ENCODE measurements at places on chromosomes 12 and 14.

DNA sequence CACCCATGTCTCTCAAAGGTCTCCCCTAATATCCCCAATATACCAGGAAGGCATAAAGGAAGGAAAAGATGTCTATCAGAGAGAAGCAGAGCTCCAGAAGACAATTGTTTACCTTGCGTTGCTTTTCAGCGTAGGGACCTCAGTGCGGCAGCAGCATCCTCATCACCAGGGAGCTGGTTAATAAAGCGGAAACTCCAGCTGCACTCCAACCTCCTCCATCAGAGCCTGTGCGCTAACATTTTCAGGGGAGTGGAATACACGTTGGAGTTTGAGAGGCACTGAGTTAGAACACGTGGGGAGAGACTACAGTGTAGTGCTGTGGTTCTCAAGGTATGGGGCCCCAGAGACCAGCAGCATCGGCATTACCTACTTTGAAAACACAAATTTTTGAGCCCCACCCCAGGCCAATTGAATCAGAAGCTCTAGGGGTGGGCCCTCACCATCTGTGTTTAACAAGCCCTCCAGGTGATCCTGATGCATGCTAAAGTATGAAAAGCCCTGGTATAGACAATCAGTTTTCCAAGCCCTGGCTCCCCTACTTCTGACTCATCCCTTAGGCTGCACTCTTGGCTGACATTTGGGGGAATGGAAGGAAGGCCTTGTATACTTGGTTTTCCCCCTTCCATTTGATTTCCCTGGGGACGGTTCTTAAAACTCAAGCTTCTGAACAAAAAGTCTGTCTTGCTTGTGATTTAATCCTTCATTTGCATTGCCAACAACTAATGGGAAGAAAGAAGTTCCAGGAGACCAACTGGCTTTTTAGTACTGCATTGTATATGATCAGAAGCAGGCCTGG lies 419.0 kb upstream of the CCDC196 start:
- DNase-seq, result no peak

GRCh38 chr12:22121224-22121623 lies 75.2 kb downstream of the CMAS start:
- DNase-seq, result peak; percentile 13

GRCh38 chr12:51409846-51410245 lies 14.8 kb upstream of the SLC4A8 start:
- no peak for DNase-seq

DNA sequence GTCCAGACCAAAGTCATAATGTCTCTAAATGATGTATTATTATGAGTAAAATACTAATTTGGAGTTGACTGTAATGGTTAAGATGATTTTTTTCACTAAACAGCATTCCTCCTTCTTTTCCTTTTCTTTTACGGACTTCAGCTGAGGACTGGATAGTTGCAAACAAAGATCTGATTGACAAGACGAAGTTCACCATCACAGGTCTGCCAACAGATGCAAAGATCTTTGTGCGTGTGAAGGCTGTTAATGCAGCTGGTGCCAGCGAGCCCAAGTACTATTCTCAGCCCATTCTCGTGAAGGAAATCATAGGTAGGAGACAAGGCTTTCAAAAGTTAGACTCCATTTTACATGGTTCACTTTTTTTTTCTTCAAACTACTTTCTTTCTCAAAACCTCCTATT lies 29.8 kb upstream of the CHPT1 start:
- no peak for DNase-seq

- no peak for DNase-seq
Observed at GRCh38 chr14:37139710-37140109, 32.7 kb downstream of the SLC25A21 start.

Measured in activated CD4-positive, CD25-positive, alpha-beta regulatory T cell (primary cell).